ENCODE measurements at places on chromosomes 4 and X.

GRCh38 chr4:7788694-7789425 lies 150.8 kb downstream of the AFAP1 start:
- DNase-seq = no peak

DNA sequence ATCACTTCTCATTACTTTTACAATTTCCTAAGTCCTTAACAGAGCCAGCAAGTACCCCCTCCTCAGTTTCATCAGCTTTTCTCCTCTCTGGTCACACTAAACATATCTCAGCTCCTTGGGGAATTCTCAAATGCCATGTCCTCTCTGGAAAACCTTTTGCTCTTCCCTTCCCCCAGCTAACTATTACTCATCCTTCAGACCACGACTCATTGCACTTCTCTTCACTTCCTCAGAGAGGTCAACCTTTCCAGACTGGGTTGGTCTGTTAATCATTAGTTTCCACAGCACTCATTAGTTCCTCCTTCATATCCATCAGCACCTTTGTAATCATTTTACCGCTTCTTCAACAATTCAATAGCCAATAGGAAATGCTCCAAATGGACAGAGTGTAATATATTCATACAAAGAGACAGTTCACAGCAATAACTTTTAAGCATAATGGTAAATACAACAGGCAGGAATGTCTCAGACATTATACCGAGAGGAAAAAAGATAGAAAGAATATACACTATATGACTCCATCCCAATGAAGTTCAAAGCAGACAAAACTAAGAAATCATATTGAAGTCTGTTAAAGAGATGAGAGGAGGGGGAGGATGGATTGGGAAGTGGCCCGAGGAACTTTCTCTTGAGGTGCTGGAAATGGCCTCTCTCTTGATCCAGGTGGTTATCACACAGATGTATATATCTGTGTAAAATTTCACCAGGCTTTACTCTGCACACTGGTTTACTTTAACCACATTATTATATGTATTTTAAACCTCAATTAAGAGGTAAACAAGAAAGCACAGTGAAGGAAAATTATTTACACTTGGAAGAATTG lies 39.6 kb downstream of the DDX60L start:
- no peak for DNase-seq

GRCh38 chr4:151783867-151784266 lies 23.1 kb upstream of the GATB start:
- DNase-seq = no peak

DNA sequence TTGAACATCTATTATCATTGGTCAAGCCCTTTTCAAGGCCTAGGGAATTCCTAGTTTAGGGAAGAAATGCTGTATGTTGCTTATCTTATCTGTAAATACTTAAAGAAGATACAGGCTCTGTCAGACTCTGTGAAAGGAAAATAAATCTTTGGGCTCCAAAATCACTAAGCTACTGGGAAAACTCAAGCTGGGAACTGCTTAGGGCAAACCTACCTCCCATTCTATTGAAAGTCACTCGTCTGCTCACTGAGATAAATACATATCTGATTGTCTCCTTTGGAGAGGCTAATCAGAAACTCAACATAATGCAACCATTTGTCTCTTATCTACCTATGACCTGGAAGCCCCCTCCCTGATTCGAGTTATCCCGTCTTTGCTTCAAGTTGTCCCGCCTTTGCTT lies 108.6 kb upstream of the NDST4 start:
- no peak for DNase-seq

GRCh38 chrX:72073633-72074032 lies 58.1 kb downstream of the RTL5 start:
- DNase-seq = no peak

DNA sequence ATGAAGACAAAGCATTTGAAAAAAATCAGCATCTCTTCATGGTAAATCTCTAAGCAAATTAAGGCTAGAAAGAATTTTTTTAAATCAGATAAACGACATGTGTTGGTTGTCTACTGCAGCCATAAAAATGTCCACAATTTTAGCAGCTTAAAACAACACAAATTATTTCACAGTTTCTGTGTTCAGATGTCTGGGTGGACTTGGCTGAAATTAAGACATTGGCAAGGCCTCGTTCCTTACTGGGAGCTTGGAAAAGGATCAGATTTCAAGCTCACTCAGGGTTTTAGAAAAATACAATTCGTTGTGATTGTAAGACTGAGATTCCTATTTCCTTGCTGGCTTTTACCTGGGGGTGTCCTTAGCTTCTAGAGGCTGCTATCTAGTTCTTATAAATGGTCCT lies 1470.6 kb downstream of the PCDH19 start:
- DNase-seq = no peak

DNA sequence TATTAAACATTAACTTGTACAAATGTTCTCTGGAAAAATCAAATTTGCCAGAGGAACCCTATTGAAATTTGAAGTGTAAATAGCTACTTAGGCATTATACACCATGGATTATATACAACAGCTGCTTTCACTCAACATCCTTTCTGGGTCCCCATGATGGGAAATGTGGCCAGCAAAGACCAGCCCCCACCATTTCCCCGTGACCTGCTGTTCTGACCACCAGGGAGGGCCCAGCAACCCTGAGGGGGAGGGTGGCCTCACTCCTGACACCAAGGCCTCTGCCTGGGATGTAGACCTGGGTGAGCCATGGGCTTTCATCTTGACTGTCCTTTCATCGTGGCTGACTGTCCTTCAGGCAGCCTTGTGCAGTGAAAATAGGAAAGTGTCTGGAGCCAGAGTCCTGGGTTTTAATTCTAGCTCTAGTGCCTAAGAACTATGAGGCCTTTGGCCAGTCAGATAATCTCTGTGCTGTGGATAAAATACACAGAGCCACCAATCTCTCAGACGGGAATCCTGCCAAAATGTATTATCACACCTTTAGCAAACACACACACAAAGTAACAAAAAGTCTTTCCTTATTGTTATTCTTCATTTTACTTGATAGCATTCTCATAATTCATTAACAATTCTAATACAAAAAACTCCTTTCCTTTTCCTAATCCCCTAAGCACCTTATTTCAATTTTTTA lies 45.1 kb downstream of the NR3C2 start:
- DNase-seq = no peak

DNA sequence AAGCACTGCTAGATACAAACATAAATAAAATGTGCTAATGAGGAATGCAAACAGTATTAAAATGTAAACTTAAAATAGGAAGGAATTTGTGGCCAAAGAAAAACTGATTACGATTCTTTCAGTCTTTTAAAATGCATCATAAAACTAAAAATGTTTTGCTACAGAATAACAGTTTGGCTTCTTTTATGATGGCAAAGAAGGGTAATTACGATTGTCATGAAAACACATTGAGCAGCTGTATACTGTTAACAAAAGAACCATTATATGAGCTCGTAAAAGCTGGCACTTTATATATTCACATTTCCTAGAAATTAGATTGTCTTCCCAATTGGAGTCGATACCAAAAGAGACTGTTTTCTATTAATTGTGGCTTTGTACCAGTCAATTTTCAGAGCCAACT lies 290.4 kb downstream of the NR3C2 start:
- no peak for DNase-seq

DNA sequence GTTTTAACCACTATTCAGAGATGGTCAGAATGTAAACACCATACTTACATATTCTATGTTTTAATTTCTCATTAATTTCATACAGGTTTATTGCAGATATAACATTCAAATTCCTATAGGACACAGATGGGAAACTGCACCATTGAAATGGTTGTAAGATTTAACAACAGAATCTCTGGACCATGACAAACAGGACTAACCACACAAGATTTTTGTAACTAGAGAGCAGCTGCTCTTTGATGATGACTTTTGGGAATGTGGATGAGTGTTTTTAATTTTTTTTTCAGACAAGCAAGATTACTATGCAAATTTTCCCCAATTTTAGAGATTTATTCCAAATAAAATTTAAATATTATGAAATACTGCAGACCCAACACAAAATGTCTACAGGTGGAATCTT lies 610.2 kb downstream of the PCDH18 start:
- DNase-seq = no peak

- DNase-seq = no peak
Measured at GRCh38 chrX:154017766-154018517, 1.8 kb downstream of the IRAK1 start.

GRCh38 chr4:160592258-160592657 lies 1489.4 kb downstream of the RAPGEF2 start:
- no peak for DNase-seq

- no peak for DNase-seq
Measured at GRCh38 chr4:58809948-58810347, 1699.8 kb upstream of the IGFBP7 start.

DNA sequence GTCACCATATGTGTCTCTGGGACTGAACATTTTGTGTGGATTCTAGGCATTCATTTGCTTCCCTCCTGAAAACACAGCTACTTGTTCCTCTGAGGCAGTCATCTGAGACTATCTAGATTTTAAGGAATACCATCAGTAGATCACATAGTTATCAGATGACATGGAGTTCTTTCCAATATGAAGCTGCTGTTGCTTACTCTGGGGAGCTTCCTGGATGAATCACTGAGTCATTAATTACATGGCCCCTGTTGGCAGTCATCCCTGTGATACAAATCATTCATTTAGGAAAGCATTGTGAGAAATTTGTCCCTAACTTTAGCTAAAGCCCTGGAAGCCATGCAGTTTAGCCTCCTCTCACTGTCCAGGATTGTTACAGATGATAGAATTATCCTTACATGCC lies 98.2 kb upstream of the ARSJ start:
- no peak for DNase-seq

DNA sequence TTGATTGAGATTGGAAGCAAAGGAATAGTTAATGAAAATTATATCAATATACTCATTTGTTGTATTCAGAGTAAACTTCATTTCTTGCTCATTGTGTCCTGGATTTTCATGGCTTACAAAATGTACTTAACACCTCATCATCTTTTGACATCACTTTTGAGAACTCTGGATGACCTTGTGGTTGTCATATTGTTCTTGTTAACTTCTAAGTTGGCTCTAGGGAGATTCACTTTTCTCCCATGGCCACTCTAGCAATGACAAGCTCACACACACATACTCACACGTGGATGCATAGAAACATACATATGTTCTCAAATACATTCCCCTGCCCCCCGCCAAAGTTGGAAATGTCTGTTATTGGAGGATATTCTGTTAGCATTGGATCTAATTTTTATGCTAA lies 15.3 kb downstream of the PHEX start:
- no peak for DNase-seq

- DNase-seq = no peak
Measured at GRCh38 chr4:7480423-7480822, 45.7 kb upstream of the PSAPL1 start.

GRCh38 chr4:95190751-95191436 lies 357.9 kb downstream of the UNC5C start:
- DNase-seq = no peak

DNA sequence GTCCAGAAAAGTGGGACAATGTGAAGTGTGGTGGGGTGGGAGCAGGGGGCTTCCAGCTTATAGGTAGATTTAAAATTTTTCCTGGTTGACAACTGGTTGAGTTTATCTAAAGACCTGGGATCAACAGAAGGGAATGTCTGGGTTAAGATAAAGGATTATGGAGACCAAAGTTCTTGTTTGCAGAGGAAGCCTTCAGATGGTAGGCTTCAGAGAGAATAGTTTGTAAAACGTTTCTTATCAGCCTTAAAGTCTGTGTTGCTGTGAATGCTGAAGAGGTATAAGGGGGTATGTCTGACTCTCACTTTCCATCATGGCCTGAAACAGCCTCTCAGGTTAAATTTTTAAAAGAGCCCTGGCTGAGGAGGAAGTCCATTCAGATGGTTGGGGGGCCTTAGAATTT lies 20.5 kb downstream of the MGST2 start:
- DNase-seq = no peak

DNA sequence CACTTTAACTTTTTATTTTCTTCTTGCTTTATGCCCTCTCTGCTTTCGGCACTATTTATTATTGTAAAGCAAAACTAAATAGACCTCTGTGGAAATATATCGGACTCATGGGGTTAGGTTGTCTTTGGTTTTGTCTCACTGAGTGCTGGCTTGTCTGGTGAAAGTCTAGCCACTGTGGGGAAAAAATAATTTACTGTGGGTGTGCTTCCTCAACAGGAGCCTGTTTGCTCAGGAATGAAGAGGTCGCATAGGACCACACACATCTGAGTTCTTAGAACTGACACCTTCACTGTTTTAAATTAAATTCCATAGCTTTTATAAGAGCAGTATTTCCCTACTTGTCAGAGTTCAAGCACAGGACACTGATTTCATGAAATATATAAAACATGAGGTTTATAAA lies 103.0 kb upstream of the BMPR1B start:
- DNase-seq = no peak

DNA sequence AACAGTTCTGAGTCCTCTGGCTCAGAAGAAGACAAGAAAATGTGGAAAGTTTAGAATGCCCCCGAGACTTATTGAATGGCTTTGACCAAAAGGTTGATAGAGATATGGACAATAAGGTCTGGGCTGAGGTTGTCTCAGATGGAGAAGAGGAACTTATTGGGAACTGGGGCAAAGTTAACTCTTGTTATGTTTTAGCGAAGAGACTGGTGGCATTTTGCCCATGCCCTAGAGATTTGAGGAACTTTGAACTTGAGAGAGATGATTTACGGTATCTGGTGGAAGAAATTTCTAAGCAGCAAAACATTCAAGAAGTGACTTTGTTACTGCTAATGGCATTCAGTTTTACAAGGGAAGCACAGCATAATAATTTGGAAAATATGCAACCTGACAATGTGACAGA lies 1549.3 kb upstream of the ADGRL3 start:
- no peak for DNase-seq

DNA sequence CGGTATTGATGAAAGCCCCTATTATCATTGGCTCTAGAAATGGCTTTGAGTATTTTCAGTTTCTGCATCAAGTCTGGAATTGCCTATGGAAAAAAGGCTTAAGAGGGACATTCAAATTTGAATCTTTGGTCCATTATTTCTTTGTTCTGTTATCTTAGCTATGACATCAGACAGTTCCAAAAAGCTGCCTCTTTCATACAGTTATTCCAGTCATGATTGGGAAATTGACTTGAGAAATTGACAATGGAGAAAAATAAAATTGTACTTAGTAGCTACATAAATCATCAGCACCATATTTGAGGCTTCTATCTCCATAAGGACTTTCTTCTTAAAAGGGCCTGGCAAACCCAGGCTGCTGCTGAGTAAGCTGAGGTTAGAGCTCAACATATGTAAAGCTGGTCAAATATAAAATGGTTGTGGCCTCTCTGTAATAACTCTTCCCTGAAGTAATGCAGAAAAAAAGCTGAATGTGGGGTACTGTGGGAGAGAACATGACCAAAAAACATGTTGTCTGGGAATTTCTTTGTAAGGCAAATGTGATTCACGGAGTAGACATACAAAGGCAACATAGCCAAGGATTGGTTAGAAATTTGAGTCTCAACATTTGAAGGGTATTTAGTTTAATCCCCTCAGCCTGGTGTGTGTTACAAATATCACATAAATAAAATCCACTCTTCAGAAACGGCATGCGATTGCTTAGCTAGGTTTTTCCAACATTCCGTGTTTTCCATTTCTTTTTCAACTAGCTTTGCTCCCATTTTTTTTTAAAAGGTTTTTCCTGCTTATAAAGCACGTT lies 100.9 kb downstream of the LNX1 start:
- no peak for DNase-seq
